ENCODE measurements at places on chromosomes 5 and 9.

- DNase-seq = no peak
Measured at GRCh38 chr9:93309889-93310425, 126.0 kb downstream of the WNK2 start.

- no peak for DNase-seq
Measured at GRCh38 chr5:135693371-135693955, 114.7 kb upstream of the CXCL14 start.

DNA sequence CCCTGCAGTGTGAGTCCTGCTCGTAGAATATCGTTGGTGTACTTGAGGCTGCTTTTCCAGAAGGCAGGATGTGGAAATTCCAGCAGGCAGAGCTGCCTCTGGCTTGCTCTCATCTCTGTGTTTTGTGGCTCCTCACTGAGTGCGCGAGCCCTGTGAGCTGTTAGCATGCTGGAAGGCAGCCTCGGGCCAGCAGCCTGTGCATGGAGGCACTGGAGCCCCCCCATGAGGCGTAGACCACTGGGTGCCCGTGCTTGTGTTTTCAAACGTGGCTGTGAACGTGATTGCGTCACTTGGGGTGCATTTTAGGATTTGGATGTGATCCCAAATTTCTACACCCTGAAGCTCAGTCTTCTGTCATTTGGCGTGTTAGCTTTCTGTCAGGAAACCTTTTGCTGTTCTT is 3.2 kb downstream of the WDR5 start:
- peak; percentile 54 for DNase-seq

GRCh38 chr5:141654298-141654697 is 3.1 kb upstream of the FCHSD1 start:
- DNase-seq = peak; percentile 89

DNA sequence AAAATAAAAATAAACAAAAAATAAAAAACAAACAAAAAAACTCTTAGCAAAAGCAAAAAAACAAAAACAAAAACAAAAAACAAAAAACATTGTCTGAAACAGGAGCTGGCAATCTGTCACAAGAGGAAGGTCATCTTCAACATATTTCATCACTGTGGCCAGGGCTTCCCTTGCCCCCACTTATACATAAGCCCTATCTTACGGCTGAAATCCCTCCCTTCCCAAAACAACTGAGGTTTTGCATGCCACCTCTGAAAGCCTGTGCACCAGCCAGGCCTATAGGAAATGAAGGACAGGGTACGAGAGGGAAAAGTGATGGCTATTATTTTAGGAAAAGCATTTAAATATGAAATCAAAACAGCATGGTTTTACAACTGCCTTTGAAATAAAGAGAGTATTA is 10.8 kb downstream of the MTMR12 start:
- no peak for DNase-seq

- peak; percentile 41 for DNase-seq
Measured at GRCh38 chr9:91530829-91531228, 107.2 kb upstream of the NFIL3 start.

DNA sequence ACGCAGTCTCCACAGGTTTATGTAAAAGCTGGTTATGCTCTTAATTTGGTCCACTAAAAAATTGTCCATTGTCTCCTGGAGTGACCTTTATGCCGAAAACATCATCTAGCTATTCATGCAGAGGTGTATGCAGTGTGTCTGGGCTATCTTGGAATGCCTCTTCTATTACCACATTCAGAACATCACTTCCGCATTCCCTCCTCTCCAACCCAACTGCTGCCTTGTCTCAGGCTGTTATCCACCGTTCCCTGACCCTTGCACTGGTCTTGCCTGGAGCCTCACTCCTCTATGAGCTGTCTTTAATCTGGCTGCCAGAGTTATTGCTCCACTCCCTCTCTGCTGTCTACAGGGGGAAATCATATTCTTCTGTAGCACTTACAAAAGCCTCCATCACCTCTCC is 214.1 kb upstream of the ANKRD55 start:
- DNase-seq = no peak

GRCh38 chr9:38396371-38396671 is 3.8 kb downstream of the ALDH1B1 start:
- DNase-seq = no peak

DNA sequence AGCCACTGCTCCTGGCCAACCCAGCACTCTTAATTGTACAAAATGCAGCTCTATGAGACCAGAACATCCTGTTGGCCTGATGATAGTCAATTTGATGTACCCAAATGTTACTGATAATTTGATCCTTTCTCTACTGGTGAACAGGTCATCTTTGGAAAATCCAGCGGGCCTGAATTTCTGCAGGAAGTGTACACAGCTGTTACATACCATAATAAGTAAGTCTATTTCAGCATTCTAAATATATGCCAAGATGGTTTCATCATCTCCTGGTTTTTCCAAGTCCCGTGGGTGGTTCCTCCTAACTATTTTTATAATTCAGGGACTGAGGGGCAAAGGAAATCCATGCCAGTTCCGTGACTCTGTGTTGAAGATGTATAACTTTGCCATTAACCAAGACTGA is 155.4 kb downstream of the DOCK8 start:
- DNase-seq = no peak

- DNase-seq = no peak
Measured at GRCh38 chr5:96091874-96092273, 130.2 kb upstream of the ELL2 start.

- DNase-seq = no peak
Measured at GRCh38 chr9:93009337-93010015, 49.0 kb upstream of the SUSD3 start.

DNA sequence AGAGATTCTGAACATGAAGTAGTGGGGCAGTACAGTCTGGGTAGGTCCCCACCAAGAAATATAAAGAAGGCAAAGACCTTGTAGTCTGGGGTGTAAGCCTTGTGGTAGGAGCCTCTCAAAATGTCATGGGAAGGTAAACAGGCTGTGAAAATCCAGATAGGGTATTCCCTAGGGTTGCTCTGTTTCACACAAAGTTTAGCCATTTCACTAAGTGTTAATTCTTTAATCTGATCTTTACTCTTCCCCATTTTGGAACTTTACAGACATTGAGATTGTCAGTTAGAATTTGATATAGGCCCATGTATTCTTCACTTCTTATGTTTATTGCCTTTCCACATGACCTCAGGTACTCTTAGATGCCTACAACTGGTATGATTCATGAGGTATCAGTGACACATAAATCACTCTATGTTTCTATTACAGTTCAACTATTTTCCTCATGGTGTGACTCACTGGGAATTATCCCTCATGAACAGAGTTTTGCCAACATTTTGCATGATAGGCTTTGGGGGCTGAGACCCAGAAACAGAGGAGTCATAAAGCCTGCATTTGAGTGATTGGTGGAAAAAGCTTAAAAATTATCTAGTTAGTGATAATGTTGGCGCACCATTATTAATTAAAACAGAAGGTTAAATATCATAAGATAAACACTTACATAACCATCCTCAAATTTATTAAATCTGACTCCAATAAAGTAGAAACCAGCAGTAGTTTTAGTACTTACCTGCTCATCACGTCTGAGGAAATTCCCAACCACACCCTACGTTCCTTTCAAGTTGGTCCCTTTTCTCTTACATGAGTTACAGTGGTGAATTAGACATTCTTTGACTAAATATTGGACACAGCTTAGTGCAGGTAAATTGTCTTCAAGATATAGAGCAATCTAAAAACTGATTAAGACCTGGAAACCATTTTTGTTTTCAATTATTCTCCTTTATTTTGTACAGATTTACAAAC is 399.8 kb upstream of the MEF2C start:
- DNase-seq = peak; percentile 40

- no peak for DNase-seq
Measured at GRCh38 chr5:75460942-75461610, 50.4 kb downstream of the CERT1 start.

DNA sequence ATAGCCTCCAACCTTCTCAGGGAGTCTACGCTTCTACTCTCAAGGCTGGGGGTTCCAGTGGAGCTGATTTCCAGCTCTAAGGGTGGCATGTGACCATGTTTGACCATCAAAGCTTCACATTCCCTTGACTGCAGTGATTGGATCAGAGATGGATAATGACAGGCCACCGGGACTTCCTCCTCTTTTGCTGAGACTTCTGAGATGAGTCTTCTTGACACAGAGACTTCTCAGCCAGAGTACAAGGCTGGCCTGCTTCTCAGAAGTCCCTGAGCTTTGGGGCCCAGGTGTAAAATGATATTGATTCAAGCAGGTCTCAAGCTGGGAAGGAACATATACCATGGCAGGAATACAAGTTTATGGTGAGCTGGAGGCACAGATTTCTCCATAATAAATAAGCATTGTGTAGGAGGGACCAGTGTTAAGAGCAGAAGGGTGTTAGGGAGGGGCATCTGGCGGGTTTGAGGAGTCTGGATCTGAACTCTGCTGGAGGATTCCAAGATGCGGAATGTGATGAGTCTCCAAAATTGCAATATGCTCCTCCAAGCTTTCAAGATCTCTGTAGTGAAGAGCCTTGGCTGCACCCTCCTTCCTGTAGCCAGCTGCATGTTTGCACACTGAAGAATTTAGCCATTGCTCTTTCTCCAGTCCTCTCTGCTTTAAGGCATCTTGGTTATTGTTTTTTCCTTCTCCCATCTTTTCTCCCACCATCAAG is 41.7 kb upstream of the HSD17B4 start:
- peak; percentile 66 for DNase-seq

DNA sequence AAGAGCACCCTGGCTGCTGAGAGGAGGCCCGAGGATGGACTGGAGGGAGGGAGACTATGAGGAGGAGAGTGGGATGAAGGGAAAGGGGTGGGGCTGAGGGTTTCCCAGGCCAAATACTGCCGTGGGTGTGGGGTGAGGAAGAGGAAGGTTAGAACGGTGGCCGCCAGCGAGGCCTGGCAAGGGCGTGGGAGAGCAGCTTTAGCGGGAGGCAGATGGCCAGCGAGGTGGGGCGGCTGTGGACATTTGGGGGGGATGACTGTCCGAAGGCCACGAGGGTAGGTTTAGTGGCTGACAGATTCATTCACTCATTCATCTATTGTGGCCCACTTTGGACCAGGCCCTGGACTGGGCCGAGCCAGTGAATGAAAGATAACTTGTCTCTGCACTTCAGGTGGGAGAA is 47.8 kb upstream of the NEURL1B start:
- DNase-seq = no peak

GRCh38 chr5:136814619-136815378 is 449.5 kb upstream of the TRPC7 start:
- peak; percentile 77 for DNase-seq

DNA sequence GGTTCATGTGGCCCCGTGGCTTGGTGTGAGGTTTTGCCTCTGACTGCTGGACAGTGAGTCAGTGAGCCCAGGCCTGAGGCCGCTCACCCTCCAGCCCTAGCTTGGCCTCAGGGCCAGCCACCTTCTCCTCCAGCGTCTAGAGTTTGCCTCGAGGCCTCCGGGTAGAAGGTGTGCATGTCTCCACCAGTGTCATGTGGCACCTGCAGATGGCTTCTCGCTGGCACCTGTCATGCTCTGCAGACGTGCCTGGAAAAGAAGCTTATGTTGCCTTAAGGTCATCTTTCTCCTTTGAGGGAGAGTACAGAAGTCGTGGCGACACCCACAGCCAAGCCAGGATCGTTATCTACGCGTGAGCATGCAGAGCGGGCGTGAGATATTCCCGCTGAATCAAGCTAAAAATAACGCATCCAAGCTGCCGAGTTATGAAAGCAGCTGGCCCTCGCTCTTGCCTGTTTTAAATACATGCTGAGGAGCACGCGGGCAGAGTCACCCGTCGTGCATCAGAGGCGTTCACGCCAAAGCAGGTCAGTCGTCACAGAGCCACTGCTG is 79.7 kb upstream of the FCN2 start:
- DNase-seq = no peak

GRCh38 chr5:39605588-39606575 is 181.1 kb upstream of the DAB2 start:
- no peak for DNase-seq

DNA sequence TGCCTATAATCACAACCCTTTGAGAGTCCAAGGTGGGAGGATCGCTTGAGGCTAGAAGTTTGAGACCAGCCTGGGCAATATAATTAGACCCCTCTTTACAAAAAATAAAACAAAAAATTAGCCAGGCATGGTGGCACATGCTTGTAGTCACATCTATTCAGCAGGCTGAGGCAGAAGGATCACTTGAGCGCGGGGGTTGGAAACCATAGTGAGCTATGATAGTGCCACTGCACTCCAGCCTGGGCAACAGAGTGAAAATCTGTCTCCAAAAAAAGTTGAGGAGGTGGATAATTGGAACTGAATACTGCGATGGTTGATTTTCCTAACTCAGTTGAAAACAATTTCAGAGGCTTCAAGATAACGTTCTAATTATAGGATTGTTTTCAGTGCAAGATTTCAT is 52.6 kb downstream of the EDIL3 start:
- DNase-seq = no peak

DNA sequence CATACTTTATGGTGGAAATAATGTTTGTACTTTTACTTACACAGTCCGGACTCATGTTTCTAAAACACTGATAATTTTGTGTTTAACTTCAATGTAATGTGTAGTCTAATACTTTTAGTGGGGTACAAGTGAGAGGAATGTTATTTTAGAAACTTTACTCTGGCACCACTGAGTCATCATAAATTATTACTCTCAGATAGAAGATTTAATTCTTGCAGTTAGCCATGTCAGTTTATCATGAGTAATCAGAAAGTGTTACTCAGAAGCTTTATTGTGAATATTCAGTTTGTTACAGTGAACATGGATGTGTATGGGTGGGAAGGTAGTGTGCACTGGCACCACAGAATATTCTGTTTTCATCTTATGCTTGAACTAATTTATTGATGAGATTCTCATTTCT is 20.0 kb downstream of the OGN start:
- DNase-seq = peak; percentile 6

DNA sequence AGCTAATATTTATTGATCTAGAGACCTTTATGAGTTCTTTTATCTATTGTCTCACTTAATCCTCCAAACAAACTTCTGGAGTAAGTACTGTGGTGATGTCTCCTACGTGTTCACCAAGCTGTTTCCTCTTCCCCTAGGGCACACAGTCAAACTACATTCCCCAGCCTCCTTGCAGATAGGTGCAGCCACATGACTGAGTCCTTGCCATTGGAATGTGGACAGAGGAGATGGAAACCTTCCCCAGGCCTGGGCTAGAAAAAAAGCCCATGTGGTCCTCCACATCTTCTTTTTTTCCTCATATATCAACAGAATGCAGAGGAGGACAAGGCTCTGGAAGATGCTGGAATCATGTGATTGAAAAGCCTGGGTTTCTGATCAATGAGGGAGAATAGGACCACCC is 88.0 kb downstream of the ANKRD55 start:
- DNase-seq = no peak

GRCh38 chr5:143882520-143882919 is 70.6 kb downstream of the HMHB1 start:
- DNase-seq = peak; percentile 77

All from AG10803 (cell line).